ENCODE measurements at places on chromosomes 12 and 14.
A peak's percentile ranks its signal among the peaks of the same experiment; 100 is the strongest.

DNA sequence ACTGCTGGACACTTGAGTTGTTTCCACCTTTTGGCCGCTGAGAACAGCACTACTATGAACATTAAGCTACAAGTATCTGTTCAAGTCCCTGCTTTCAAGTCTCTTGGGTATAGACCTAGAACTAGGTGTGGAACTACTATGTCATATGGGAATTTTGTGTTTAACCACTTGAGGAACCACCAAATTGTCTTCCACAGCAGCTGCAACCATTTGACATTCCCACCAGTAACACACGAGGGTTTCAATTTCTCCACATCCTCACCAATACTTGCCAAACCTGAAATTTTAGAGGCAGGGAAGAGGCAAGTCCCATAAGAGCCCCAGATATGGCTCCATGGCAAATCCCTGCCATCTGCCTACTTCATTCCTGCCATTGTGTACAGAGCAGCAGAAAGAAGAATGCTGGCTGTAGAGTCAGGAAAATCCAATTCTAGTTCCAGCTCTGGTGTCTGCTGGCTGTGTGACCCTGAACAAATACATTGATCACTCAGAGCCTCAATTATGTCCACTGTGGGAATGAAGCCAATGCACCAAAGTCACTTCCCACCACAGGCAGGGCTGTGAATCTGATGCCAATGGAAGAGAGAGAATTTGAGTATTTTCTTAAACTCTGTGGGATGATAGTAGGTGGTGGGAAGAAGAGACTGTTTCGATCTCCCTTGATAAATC, 17.8 kb downstream of the PITPNM2 start:
- DNase-seq = no peak

DNA sequence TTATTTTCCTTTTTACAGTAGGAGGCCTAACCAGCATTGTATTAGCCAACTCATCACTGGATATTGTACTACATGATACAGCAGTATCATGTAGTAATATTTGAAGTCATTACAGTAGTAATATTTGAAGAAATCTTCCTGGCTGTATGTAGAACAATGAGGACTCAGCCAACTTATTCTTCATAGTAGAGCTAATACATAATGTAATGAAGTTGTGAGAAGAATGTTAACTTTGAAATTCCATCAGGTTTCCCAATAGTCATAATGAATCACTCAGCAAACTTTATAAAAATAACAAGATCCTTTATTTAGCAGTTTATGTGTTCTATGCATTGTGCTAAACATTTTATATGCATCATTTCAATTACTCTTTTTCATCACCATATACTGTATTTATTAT, 61.8 kb downstream of the LRRK2 start:
- no peak for DNase-seq

DNA sequence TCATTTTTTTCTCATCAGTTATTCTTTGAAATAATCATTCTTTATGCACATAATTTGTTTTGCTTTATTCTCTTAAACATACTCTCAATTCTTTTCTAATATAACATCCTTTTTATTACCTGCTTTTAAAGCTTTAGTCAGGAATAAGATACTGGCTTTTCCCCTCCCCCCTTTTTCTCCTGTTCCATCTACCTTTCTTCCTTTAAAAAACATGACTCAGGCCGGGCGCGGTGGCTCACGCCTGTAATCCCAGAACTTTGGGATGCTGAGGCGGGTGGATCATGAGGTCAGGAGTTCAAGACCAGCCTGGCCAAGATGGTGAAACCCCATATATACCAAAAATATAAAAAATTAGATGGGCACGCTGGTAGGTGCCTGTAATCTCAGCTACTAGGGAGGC, 25.4 kb downstream of the HIF1A start:
- no peak for DNase-seq

- no peak for DNase-seq
These were observed 26.9 kb downstream of the FIGNL2 start for GRCh38 chr12:51821440-51822260.

DNA sequence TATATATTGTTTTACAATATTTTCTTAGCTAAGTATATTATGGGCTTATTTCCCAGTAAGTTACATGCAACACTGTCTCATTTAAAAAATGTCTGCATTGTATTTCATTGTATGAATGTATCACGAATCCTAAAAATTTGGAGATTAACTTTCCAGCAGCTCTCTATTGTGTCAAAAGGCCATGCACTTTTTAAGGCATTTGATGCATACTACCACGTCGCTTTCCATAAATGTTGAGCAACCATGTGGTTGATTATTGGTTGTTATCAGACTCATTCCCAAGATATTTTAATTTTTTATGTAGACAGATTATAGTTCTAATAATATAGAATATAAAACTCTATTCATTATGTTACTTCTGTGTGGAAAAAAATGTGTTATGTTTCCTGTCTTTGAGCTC, 79.9 kb downstream of the SMOC1 start:
- DNase-seq = no peak

DNA sequence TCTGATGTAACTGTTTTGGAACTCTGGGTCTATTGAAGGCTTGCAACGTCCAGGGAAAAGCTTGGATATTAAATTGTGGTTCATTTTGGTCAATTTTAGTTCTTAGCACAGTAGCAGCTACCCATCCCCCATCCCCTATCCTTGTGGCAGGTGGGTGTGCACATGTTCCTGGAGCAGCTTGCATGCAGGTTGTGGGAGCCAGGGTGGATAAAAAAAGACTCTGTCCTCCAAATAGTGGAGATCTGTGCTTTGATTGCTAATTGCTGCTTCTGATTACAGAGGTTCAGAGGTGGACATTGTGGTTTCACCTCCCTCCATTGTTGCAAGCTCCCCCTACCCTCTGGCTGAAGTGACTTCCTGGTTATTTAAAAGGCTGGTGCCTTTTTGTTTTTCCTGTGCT, 23.1 kb downstream of the ATP23 start:
- no peak for DNase-seq

- no peak for DNase-seq
These were observed 61.0 kb downstream of the FOXN4 start for GRCh38 chr12:109247831-109248654.

- no peak for DNase-seq
These were observed 436.2 kb downstream of the RAD51B start for GRCh38 chr14:68255693-68256178.

- no peak for DNase-seq
These were observed 64.8 kb upstream of the CMKLR1 start for GRCh38 chr12:108403952-108404351.

DNA sequence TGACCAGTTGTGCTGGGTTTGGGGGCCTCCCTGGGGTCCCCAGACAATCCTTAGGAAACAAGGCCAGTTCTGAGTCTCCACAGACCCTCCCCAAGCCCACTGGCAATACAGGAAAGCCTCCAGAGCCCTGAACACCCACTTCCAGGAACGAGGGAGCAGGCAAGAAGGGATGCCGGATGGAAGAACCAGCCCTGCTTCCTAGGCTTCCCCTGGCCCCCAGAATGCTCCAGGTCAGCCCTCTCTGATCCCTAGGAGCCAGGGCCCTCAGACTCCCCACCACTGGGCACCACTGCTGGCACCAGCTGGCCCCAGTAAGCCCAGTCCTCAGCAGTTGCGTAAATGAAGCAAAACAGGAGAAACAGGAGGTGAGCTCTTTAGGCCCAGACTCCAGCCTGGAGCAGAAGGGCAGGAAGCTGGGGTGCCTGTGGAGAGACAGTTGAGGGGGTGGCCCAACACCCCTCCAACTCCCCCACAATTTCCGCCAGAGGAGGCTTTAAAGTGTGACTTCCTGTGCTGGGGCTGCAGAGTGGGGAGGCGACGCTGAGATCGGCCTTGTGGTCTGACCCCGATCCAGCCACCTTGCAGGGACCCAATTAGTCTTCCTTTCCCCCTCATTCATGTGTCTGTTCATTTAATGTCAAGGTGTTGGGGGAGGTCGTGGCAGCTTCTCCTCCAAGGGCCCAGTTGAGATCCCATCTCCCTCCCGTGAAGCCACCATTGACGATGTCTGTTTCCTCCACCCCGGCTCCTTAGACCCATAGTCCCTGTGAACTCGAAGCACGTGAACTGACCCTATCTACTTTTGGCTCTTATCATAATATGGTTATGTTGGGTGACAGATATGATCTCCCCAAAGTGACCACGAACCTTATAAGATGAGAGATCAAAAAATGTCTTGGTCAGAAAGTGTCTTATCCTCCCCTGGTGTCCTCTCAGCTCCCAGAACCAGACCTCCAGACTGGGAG, 4.7 kb downstream of the TNFRSF1A start:
- DNase-seq = peak; percentile 56

DNA sequence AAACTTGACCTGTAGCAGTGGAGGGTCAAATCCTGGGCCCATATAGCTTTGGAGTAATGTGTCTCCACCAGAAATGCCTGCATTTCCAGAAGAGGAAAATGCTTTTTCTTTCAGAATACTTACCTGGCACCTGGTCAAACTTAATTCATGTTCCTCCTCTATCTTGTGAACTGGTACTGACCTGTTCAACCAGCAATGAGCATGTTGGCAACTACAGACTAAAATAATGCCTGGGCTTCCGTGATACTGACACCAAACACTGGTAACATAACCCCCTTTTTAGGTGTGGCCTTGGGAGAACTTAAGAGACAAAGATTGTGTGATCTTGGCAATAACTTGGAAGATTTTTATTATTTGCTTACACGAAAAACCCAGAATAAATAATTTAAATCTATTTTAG, 23.8 kb upstream of the MGST1 start:
- DNase-seq = no peak

GRCh38 chr12:128726886-128727285, 96.9 kb downstream of the SLC15A4 start:
- no peak for DNase-seq

GRCh38 chr14:88490168-88490567, 64.6 kb downstream of the PTPN21 start:
- no peak for DNase-seq

- no peak for DNase-seq
These were observed 21.9 kb upstream of the ZFP36L1 start for GRCh38 chr14:68814539-68815297.

DNA sequence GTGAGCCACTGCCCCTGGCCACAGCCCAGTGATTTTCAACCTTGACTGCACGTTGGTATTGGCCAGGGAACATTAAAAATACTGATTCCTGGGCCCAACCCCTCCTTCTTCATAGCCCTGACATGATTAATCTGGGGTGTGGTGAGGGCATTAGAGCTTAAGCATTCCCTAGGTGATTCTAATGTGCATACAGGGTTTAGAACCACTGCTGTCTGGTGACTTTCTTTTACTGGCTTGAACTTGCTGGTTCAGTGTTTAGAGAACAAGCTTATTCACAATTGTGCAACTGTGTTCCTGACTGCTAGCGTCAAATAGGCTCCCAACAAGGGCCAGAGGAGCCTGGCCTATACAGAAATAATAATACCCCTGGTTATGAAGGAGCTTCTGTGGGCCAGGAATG, 488.8 kb upstream of the CCDC196 start:
- no peak for DNase-seq

DNA sequence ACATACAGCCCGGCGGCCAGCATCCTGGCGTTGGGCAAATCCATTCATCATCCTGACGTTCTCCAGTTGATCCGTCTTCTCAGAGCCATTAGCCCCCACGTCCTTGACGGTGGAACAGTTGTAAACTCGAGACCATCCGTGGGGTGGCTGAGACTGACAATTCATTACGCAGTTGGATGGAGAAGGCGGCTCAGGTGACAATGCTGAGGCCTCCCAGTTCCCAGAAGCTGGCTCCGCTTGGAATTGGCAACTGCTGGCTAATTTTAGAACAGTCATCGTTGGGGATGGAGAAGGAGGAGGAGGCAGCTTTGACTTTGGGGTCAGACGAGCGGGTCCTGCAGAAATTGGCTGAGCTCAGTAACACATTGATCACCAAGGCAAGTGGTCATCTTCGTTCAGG, 186.5 kb downstream of the PHETA1 start:
- no peak for DNase-seq

GRCh38 chr12:52615912-52616311, 2.4 kb downstream of the KRT73 start:
- DNase-seq = no peak

- no peak for DNase-seq
These were observed 126.1 kb upstream of the MAX start for GRCh38 chr14:65228436-65228835.

DNA sequence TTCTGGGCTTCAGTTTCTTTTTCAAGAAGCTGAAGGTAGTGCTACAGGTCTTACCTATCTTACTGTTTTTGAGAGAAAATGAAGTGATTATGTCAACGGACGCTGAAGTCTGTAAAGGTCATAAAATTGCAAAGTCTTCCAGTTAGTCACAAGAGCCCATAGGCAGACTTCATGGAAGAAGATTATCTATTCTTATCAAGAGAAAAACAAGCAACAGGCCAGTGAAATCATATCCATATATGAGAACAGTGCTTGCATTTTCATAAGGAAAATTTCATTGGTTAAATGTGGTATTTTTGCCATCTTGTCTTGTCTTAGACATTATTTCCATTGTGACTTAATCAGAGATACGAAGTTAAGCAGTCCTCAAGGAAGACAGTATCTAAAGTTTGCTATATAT, 412.7 kb upstream of the SEL1L start:
- DNase-seq = no peak

DNA sequence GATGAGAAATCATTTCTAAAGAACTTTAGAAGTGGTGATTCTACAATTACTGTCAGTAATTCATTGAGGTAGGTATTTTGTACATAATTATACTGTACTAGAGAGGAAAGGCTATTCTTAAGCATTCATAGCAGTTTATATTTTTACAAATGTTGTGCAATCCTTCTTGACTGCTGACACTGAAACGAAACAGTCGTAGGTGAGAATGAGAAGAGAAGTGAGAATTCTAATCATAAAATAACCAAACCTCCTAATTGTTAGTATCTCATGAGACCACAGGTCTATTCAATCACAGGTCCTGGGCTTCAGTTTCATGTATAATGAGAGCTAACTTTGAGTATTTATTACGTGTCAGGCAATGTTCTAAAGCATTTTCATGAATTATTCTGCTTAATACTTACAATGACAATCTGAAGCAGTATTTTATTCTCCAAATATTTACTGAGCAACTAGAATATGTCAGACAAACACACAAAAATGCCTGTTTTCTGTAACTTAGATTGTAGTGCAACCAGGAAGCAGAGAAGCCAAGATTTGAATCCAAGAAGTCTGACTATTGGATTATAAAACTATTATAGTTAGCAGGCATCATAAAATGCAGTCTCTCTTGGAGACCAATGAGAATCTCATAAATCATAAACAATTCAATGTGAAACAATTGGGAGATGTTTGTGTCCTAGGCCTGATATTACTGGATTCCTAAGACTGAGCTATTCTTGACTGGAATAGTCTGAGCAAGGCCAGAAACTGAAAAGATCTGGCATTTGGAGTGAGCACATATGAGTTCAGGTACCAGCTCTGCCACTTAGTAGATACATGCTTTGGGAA, 24.3 kb downstream of the RERG start:
- DNase-seq = no peak

Data from stimulated activated CD8-positive, alpha-beta memory T cell treated with anti-CD3 and anti-CD28 coated beads, Interleukin-12 subunit alpha, Interleukin-12 subunit beta, amount 100 ng/mL, for 1 hour (primary cell).